ENCODE measurements at places on chromosomes 5 and 9.

- peak; percentile 12 for DNase-seq
Observed at GRCh38 chr5:123545506-123545905, 33.5 kb downstream of the CSNK1G3 start.

DNA sequence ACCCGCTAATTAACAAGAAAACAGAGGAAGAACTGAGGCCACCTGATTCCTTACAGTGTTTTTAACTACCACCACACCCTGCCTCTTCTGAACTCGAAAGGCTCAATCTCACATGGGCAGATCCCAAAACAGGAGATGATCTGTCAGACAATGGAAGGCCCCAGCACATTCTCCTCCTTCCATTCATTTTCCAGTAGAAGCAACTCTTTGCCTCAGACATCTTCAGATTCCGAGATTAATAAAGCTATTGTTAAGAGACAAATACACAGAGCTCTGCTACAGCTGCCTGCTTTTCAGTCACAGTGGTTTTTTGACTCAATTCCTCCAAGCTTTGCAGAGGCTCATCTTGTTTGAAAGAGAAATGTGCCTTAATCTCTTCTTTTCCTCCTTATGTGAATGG lies 127.2 kb upstream of the ADAMTSL1 start:
- DNase-seq = no peak

DNA sequence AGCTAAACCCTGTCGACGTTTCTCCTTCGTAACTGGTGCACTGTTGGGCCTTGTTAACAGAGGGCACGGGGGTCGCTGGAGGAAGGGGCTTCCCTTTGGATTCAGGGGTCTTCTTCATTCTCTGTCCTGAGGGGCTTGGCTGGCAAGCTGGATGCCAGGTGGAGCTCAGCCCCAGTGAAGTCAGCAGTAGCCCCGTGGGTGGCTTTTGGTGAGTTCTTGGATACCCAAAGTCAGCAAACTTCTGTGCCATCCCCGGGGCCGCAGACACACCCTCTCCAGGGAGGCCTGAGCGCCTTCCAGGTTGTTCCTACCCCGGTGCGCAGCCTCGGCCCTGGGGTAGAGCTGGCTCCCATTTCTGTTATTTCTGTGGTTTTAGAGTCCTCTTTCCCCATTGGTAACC lies 12.3 kb upstream of the OBP2A start:
- DNase-seq = no peak

- no peak for DNase-seq
Observed at GRCh38 chr5:33679791-33680190, 212.0 kb downstream of the ADAMTS12 start.

DNA sequence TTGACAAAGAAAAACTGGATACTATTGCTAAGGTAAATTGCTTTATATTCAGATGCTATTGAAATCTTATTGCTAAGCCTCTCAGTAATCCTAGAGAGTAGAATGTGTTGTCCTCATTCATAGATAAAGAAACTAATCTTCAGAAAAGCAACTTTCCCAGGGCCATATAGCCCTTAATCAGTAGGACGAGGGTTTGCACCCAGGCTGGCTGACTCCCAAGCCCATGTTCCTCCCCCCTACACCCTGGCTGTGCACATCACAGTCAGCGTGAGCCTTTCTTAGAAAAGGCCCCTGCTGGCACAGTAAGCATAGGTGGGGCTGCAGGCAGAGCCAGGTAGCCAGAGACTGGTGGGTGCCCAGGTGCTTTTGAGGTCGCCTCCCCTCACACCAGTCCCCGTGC lies 15.8 kb upstream of the GLIPR2 start:
- no peak for DNase-seq

DNA sequence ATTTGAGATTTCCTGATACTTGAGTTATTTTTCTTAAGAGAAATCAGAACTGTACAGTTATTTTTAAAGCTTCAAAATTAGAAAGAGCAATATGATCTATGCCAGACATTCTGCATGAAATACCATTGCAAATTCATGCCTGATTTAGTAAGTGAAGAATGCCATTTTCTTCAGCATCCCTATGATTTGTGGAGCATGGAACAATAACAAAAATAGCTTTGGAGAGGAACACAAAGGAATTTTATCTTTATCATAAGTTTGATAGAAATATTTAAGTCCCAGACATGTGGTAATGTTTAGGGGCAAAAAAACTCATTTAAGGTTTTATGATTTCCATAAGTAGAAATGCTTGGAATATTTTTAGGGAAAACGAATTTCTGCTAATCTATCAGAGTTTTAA lies 1863.4 kb downstream of the EFNA5 start:
- no peak for DNase-seq

- no peak for DNase-seq
Observed at GRCh38 chr9:72703574-72703973, 182.2 kb downstream of the TMC1 start.

DNA sequence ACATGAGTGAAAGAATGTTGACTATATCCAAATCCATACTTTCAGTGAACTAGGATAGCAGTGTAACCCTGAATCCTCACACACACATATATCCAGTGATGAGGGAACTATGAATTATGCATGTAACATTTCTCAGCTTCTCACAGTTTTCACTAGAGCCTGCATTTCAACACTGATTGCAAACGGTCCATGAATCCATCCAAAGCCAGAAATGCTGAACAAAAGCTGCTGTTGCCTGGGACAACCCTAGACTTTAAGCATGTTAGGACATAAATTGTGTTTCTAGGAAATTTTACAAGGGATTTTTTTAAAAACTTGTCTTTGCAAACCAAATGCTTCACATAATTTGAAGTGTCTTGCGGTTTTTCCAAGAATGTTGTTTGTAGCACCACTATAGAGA lies 2010.0 kb upstream of the WWC1 start:
- DNase-seq = no peak
